ENCODE measurements at places on chromosomes 7 and 10. TPM values are rescaled to one million over a fixed set of nuclear protein-coding genes. Genes with fewer than 3 reads are reported as not detected.

The DYNC1I1 gene
- polyA plus RNA-seq: 0.62 TPM

The POMZP3 gene
- 6.8 TPM for polyA plus RNA-seq

The HABP2 gene
- 0.08 TPM for polyA plus RNA-seq

The LBX1 gene
- 1.1 TPM for polyA plus RNA-seq

The ALOX5 gene
- polyA plus RNA-seq: 1.5 TPM

The AS3MT gene
- 5.2 TPM for polyA plus RNA-seq

The AGAP9 gene
- polyA plus RNA-seq: 3.5 TPM

The TYW1B gene
- polyA plus RNA-seq: 5.4 TPM

The TMEM139 gene
- polyA plus RNA-seq: 1.2 TPM

The GPR146 gene
- 3.7 TPM for polyA plus RNA-seq

The LDB1 gene
- polyA plus RNA-seq: 70.3 TPM

The SLC29A3 gene
- polyA plus RNA-seq: 3.5 TPM

The PPP1R3C gene
- 116 TPM for polyA plus RNA-seq

The GRK5 gene
- polyA plus RNA-seq: 29.1 TPM

The TMEM236 gene
- 0.52 TPM for polyA plus RNA-seq

The FAM237B gene
- polyA plus RNA-seq: not detected

The RBP4 gene
- polyA plus RNA-seq: 4.9 TPM

The HDAC9 gene
- 19.5 TPM for polyA plus RNA-seq

The LLCFC1 gene
- 0.16 TPM for polyA plus RNA-seq

The AKR1C3 gene
- 3.0 TPM for polyA plus RNA-seq

All from muscle of back (tissue), 13 donors.